A549 treated with ZK216348 at 1 μM for 4 hours (cell line): ENCODE measurements at places on chromosomes 7 and 10. TPM values are rescaled to one million over a fixed set of nuclear protein-coding genes. Genes with fewer than 3 reads are reported as not detected.

PRSS37 gene
- total RNA-seq: not detected in 5 replicates

SPDYE1 gene
- total RNA-seq: not detected in 5 replicates

ELAPOR2 gene
- total RNA-seq: not detected in 5 replicates

ADAMTS14 gene
- total RNA-seq: 0.05 to 0.14 TPM (median 0.07 TPM) in 4 of 5 replicates, not detected in the other

GPR85 gene
- total RNA-seq: not detected in 5 replicates

KEL gene
- 0.05 TPM in 1 of 5 replicates, not detected in the others for total RNA-seq
